ENCODE measurements at places on chromosomes 6 and 20. TPM values are rescaled to one million over a fixed set of nuclear protein-coding genes. Genes with fewer than 3 reads are reported as not detected.

HTR1B gene
- total RNA-seq, result 1.9 TPM

MTCH1 gene
- total RNA-seq, result 194 TPM

SAMD5 gene
- 9.2 TPM for total RNA-seq

LAMP5 gene
- 0.82 TPM for total RNA-seq

PAX1 gene
- total RNA-seq, result not detected

MAN1A1 gene
- 68.5 TPM for total RNA-seq

RIMS1 gene
- total RNA-seq, result 4.5 TPM

DUSP15 gene
- 13.2 TPM for total RNA-seq

LHFPL5 gene
- total RNA-seq, result 0.47 TPM

SRMS gene
- 0.38 TPM for total RNA-seq

PSMB1 gene
- 132 TPM for total RNA-seq

HLA-DOB gene
- 6.1 TPM for total RNA-seq

KHDRBS2 gene
- total RNA-seq, result 0.76 TPM

ANKRD66 gene
- not detected for total RNA-seq

Measured in kidney (tissue), 22 donors.